ENCODE measurements at places on chromosomes 11 and 22.

GRCh38 chr11:87239001-87239400 is 201.3 kb downstream of the TMEM135 start:
- DNase-seq: no peak

DNA sequence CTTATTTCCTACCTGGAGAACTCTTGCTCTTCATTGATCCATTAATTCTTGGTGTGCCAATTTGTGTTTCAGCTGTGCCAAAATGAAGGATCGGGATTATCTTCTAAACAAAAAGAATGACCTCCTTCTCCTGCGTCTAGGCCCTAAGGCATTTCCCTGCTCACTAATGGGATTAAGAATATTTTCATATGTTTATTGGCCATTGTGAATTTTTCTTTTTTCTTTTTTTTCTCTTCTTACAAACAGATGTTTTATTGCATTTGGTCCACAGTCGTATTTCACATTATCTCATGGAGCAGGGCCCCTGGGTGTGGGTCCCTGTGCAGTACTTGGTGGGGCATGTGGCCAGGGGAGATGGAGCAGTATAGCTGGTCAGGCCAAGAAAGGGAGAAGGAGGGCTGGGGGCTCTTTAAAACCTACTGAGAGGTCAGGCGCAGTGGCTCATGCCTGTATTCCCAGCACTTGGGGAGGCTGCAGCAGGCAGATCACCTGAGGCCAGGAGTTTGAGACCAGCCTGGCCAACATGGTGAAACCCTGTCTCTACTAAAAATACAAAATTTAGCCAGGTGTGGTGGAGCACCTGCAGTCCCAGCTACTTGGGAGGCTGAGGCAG is 35.3 kb upstream of the HORMAD2 start:
- no peak for DNase-seq

DNA sequence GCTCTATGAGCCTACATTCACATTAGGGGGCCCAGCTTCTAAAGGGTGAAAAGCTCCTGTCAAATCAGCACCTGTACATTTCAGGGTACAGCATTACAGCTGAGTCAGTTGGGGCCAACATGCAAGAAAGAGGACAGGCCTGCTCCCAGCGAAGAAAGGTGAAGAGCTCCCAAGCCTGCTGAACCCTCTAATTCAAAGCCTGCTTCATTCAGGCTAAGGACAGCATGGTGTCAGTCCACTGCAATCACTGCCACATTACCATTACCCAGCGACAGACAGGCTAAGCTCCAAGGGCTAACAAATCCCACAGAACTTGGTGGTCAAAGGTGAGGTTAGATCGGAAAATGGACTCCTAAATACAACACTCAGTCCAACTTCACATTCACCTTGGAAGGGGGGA is 65.4 kb upstream of the CHRM4 start:
- no peak for DNase-seq

DNA sequence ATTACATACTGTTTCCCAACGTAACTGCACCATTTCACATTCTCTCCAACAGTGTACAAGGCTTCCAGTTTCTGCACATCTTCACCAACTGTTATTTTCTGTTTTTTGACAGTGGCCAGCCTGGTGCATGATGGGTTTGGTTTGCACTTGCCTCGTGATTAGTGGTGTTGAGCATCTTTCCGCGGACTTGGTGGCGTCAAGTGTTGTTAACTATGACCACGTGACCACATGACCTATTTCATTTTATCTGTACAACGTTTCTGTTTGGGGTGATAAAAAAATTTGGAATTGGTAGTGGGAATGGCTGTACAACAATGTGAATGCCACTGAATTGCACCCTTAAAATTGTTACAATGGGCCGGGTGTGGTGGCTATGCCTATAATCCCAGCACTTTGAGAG is 2.5 kb upstream of the YPEL1 start:
- DNase-seq: no peak

DNA sequence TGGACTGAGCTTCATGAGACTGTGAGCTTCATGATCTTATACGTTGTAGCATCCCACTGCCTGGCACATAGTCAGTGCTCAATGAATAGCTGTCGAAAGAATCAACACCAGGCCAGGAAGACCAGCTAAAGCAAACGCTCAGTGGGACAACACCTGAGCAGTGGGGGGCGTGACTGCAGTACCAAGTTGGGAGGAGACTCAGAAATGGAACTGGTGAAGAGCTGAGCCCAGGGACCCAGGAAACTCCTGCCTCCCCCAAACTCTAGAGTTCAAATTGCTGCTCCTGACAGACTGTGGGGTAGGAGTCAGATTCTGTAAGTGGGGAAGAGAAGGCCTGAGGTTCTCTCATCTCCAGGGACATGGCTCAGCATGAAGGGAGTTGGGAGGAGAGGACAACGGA is 59.3 kb downstream of the MORC2 start:
- no peak for DNase-seq

DNA sequence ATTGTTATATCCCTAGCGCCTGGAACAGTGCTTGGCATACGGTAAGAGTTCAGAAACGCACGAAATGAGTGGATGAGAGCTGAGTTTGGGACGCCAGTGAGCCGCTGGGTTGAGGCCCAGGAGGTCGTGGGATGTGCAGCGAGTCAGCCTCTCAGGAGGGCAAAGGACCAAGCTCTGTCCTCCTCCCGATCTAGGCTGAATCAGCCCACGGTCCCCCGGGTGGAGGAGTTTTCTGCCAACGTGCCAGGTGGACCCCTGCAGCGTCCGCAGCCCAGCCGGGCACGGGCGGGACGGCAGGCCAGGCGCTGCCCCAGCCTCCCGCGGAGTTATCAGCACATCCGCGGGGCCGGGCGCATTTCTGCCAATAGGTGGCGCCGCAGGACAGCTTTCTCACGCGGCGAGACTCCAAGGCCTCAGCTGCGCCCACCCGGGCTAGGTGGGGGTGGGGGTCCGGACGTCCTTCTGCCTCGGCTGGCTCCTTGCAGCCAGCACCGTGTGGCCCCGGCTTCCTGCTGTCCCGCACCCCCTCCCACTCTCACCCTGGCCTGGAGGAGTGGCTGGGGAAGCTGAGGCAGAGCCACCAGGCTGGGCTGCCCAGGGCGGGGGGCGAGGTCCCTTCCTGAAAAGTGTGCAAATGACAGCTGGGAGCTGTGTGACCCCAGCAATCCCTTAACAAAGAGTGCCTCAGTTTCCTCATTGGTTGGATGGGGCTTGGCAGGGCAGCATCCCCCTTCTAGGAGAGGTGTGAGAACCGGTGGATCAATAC is 2.2 kb upstream of the RPS19BP1 start:
- no peak for DNase-seq

- no peak for DNase-seq
Measured at GRCh38 chr11:70099578-70100279, 21.6 kb downstream of the ANO1 start.

GRCh38 chr11:65780770-65781151 is at the start of gene AP5B1:
AP5B1 (minus strand) TSS chr11:65780976; CDS start chr11:65780591, 385 bp downstream.
- DNase-seq: no peak

DNA sequence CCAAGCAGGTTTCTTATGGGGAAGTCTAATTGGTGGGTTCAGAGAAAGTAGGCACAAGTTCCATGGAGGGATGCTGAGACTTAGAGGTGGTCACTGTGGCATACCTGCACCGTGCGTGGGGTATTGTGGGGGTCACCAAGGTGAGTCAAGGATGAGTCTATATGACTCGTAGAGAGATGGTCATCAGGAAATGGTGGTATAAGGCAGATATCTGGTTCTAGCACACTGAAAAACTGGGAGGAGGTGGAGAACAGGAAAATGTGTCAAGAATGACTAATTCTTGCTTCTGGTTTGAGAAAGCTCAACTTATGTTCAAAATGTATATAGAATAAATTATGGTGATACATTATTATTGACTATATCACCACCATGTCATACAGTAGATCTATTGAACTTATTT is 258.1 kb downstream of the RAB38 start:
- DNase-seq: no peak

GRCh38 chr11:44770401-44770800 is 43.6 kb downstream of the TSPAN18 start:
- no peak for DNase-seq

GRCh38 chr22:17120711-17121232 is 388 bp downstream of the TMEM121B start:
- no peak for DNase-seq

- no peak for DNase-seq
Measured at GRCh38 chr11:78768971-78769370, 194.3 kb upstream of the NARS2 start.

GRCh38 chr11:59216641-59217564 is 4.2 kb upstream of the MPEG1 start:
- no peak for DNase-seq

- DNase-seq: no peak
Measured at GRCh38 chr22:36374603-36375024, 13.2 kb downstream of the MYH9 start.

DNA sequence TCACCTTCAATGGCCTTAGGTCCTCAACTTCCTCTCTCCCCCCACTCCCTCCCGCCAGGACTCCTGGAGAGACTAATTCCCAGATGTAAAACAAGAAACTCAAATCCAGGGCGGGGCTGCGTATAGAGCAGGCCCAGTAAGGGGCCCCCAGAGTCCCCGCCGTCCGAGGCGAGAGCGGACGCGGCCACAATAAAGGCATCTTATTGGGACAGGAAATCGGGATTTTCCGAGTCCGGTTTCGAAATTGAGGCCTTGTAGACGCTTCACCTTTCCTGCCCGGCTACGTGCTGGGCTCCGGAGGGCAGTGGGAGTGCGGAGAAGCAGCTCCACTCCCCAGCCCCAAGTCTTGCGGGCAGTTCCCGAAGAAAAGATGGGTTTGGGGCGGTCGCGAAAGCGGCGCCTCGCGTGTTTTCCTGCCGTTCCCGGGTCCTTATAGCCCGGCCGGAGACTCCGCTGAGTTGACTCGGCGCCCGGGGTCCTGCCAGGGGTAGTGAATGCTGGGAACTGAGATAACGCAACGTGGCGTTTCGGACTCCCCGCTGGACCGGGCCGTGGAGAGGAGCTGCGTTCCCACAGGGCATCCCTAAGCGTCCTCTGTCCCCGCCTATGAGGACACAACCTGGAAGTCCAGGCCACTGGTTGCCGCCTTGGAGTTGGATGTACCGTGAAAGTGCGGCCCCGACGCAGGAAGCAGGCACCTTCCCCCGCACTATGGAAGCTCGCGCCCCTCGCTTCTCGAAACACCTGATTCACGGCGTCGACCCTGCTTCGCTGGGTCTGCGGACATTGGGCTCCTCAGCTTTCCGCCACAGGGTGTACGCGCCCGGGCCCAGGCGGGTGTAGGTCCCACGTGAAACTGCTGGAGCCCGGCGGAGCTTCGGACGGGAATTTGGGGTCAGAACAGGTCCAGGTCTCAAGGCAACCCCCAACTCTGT is 4.8 kb upstream of the CHRM1 start:
- no peak for DNase-seq

GRCh38 chr11:67983951-67984350 is 19.9 kb downstream of the UNC93B1 start:
- no peak for DNase-seq

- DNase-seq: no peak
Measured at GRCh38 chr11:116420030-116420429, 352.8 kb downstream of the BUD13 start.

GRCh38 chr11:64136765-64137441 is 29.0 kb downstream of the MACROD1 start:
- no peak for DNase-seq

GRCh38 chr11:67286621-67287333 is 2.3 kb upstream of the ANKRD13D start:
- DNase-seq: no peak

DNA sequence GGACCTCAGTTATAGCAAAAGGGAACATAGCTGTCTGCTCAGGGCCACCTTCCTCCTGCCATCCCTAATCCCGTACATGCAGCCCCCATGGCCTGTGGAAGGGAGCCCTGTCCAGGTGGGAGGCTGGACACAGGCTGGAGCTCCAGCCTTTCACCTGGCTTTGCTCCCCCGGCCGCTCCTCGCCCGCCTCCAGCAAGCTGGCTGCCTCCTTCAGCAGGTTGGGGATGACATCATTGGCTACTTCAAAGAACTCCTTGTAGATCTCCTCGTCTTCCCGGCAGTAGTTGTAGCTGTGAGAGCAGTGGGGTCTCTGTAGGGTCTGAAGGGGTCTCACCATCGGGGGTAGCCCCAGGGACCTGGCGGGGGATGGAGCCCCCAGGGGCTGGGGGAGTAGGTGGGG is 2.5 kb upstream of the MAP4K2 start:
- DNase-seq: no peak

- DNase-seq: no peak
Measured at GRCh38 chr11:78586452-78587046, 11.9 kb upstream of the NARS2 start.

- no peak for DNase-seq
Measured at GRCh38 chr11:129732941-129733340, 82.7 kb upstream of the TMEM45B start.

- DNase-seq: no peak
Measured at GRCh38 chr11:828506-829175, 922 bp downstream of the CRACR2B start.

DNA sequence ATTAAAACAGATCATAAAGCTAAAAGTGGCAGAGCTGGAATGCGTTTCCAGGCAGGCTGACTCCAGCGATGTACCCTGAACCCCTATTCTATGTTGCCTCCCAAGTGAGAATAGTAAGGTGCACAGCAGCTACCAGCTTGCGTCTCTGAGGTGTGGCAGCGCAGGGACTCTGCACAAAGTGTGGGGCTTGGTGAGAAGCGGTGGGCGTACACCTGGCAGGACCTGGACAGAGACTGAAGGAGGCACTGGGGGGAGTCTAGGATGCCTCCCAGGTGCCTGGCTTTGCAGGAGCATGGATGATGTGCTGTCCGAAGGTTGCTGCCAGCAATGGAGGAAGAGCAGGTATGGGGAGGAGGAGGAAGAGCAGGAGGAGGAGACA is 42.9 kb downstream of the AMPD3 start:
- DNase-seq: no peak

DNA sequence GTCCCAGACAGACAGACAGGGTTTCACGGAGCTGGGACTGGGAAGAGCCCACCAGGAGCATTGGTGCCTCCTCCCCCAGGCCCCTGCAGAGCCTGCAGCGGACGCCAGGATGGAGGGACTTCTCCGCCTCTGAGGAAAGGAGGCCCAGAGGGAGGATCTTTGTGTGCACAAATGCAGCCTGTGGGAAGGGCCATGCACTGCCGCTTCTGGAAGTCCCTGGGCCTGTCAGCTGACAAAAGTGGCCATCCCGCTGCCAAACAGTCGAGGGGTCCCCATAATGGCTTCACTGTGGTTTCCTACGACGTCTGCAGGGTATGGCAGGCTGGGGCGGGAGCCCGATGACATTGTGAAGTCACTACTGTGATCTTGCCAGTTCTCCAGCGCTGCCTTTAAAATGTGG is 73.8 kb downstream of the TP53I11 start:
- DNase-seq: no peak

DNA sequence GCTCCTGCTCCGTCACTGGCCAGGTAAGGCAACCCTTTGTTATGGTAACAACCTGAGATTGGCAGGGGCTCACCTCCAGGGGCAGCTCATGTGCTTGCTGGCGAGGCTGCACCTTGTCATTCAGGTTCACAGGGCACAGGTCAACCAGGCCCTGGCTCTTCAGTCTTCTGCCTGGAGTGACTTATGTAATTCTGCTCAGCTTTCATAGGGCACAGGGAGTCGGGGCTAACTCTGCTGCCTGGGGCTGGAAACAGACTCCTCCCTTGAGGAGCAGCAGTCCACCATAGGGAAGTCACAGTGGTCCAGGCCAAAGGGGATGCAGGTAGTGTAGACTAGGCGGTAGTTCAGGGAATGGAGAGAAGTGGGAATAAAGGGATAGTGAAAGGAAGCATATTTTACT is 1.5 kb upstream of the MIF start:
- DNase-seq: no peak
